Activated naive CD8-positive, alpha-beta T cell treated with anti-CD3 and anti-CD28 coated beads, Interleukin-2, amount 10 ng/mL, durations not matched to agents 7 days and 5 days (primary cell): ENCODE measurements at places on chromosomes 12 and 14. TPM values are rescaled to one million over a fixed set of nuclear protein-coding genes. Genes with fewer than 3 reads are reported as not detected.

GRCh38 chr12:71029302-71029701 lies 108.8 kb upstream of the PTPRR start:
- DNase-seq, result no peak
- H3K27ac ChIP-seq, result no peak overlapping the region
- H3K36me3 ChIP-seq, result no peaks in the 10 kb centered on the region
- no peaks in the 10 kb centered on the region for H3K27me3 ChIP-seq
- H3K4me3 ChIP-seq, result no peak overlapping the region

DNA sequence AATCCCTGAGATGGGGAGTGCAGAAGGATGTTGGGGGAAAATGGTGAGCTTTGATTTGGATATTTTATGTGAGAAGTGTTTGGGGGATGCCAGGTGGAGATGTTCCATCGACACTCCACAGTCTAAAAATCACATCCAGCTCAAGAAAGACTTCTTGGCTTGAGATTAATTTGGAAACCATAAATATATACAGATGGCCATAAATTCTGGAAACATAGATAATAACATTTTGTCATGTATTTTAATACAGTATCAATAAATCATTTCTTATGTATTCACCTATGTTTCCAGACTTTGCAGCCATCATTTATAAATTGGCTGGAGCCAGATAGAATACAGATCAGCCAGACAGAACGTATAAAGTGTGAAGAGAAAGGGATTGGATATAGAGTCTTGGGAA lies 245.5 kb upstream of the DDHD1 start:
- H3K4me3 ChIP-seq, result no peak overlapping the region
- no peak for DNase-seq
- no peaks in the 10 kb centered on the region for H3K27me3 ChIP-seq
- peaks cover 3% of the 10 kb centered on the region for H3K36me3 ChIP-seq
- no peak overlapping the region for H3K27ac ChIP-seq

GRCh38 chr12:119230807-119231206 lies 52.1 kb downstream of the HSPB8 start:
- no peak overlapping the region for H3K27ac ChIP-seq
- no peaks in the 10 kb centered on the region for H3K4me1 ChIP-seq
- H3K4me3 ChIP-seq, result no peak overlapping the region
- no peak for DNase-seq
- no peaks in the 10 kb centered on the region for H3K27me3 ChIP-seq

- no peak overlapping the region for H3K4me3 ChIP-seq
- DNase-seq, result no peak
- H3K36me3 ChIP-seq, result no peaks in the 10 kb centered on the region
- H3K4me1 ChIP-seq, result no peaks in the 10 kb centered on the region
- no peak overlapping the region for H3K27ac ChIP-seq
Measured at GRCh38 chr14:48665077-48665784, 920.9 kb downstream of the RPS29 start.

- no peak for DNase-seq
- H3K27ac ChIP-seq, result no peak overlapping the region
- H3K36me3 ChIP-seq, result no peaks in the 10 kb centered on the region
- no peak overlapping the region for H3K4me3 ChIP-seq
Measured at GRCh38 chr14:86243158-86243557, 713.2 kb downstream of the FLRT2 start.

DNA sequence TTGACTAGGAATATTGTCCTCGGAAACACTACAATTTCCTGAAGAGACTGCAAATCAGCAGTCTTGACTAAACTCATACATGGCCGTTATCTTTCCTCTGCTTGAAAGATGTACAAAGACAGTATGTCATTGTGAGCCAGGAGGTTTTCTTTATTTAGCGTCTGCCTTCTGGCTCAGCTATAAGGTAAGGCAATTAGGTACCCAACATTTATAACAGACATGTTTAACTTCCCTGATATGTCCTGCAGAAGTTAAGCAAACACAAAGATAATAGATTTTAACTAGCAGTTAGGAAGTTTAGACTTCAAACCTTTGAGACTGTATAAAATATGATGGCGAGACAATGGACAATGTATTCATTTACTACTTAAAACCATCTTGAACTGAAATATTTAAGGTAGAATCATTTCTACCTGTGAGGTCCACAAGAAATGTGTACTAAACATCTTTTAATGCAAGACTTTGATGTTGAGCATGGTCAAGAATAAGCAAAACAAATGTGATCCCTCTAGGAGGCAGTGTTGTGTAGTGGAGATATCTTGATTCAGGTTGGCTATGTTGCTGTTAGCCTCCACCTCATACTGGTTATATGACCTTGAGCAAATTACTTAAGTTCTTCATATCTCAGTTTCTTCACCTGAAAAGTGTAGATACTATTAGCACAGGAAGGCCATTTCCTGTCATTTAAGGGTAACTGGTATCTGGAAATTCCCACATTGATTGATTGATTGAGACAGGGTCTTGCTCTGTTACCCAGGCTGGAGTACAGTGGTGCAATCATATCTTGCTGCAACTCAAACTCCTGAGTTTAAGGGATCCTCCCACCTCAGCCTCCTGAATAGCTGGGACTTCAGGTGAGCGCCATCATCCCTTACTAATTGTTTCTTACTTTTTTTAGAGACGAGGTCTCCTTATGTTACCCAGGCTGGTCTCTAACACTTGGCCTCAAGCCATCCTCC lies 96.3 kb upstream of the EEA1 start:
- peaks cover 6% of the 10 kb centered on the region for H3K27me3 ChIP-seq
- no peak for DNase-seq
- H3K4me1 ChIP-seq, result no peaks in the 10 kb centered on the region
- H3K36me3 ChIP-seq, result no peaks in the 10 kb centered on the region
- H3K27ac ChIP-seq, result no peak overlapping the region

DNA sequence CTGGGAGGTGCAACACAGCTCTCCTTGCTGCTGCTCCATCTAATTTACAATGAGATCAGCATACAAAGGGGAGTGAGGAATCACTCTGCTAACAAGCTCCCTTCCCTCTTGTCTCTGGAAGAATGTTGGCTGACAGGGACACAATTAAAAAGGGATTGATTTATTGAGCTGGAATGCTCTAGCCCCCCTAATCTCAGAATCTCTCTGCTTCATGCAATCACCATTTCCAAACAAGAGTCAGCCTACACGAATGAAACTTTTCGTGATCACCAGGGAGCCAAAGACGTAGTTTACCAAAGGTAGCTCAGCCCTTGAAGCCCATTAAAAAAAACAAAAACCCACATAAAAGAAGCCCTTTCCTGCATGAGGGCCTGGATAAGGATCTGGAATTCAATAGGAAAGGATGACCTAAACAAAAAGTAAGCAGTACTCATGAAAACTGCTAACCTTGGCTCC lies 223.8 kb downstream of the C12orf75 start:
- DNase-seq, result no peak
- no peaks in the 10 kb centered on the region for H3K36me3 ChIP-seq
- H3K4me1 ChIP-seq, result no peaks in the 10 kb centered on the region
- H3K27ac ChIP-seq, result no peak overlapping the region

The CABP1 gene
- 1.7 TPM for total RNA-seq

GRCh38 chr12:10031771-10032175 lies 1.3 kb downstream of the CLEC9A start:
- H3K27me3 ChIP-seq, result peaks cover 19% of the 10 kb centered on the region
- H3K27ac ChIP-seq, result no peak overlapping the region
- no peak overlapping the region for H3K4me3 ChIP-seq
- no peak for DNase-seq
- no peaks in the 10 kb centered on the region for H3K36me3 ChIP-seq
- H3K4me1 ChIP-seq, result no peaks in the 10 kb centered on the region

- H3K27ac ChIP-seq, result no peak overlapping the region
- peaks cover 2% of the 10 kb centered on the region for H3K4me1 ChIP-seq
- no peaks in the 10 kb centered on the region for H3K36me3 ChIP-seq
- no peak overlapping the region for H3K4me3 ChIP-seq
- no peaks in the 10 kb centered on the region for H3K27me3 ChIP-seq
Measured at GRCh38 chr14:84036840-84037239, 1493.1 kb upstream of the FLRT2 start.

DNA sequence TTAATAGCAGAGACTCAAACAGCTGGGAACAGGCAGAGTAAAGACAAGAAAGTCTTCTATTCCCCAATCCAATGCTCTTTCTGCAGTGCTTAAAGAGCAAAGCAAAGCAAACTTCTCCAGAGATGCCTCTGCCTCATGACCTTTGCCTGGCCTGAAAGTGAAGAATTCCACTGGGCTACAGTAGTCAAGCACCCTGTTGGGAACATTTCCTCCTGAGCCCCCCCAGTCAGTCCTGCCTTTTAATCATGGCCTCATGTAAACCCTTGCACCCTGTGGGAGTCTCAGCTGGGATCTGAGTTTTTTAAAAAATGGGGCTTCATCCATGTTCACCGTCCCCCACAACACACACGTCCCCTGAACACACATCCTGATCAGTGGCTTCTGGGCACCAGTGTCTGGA lies 62.7 kb upstream of the TSPAN11 start:
- H3K4me1 ChIP-seq, result no peaks in the 10 kb centered on the region
- DNase-seq, result no peak
- no peak overlapping the region for H3K27ac ChIP-seq

DNA sequence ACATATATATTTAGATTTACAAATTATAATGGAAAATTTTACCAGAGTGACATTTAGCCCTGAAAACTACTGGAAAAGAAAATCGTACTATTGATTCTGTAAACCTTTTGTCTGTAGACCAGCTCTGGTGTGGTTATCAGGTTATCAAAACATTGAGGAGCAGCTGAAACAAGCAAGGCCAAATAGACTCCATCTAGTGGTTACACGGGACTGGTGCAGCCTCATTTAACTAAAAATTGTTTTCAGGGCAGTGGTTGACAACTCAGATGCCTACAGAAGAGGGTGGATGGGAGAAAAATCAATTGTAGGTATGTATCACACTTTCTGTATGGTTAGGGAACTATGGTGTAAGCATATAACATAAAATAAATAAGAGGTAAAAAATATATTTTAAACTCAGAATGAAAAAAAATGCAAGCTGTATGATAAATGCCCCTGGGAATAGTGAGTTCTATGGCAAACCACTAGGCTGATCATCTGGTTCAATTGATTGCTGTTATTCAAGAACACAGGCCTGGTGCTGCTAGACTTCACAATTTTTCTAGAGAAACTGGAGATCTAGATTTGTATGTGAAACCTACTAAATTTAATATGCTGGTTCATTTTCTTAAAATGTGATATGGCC lies 51.2 kb downstream of the ACSS3 start:
- no peaks in the 10 kb centered on the region for H3K36me3 ChIP-seq
- no peaks in the 10 kb centered on the region for H3K27me3 ChIP-seq
- no peak overlapping the region for H3K4me3 ChIP-seq

DNA sequence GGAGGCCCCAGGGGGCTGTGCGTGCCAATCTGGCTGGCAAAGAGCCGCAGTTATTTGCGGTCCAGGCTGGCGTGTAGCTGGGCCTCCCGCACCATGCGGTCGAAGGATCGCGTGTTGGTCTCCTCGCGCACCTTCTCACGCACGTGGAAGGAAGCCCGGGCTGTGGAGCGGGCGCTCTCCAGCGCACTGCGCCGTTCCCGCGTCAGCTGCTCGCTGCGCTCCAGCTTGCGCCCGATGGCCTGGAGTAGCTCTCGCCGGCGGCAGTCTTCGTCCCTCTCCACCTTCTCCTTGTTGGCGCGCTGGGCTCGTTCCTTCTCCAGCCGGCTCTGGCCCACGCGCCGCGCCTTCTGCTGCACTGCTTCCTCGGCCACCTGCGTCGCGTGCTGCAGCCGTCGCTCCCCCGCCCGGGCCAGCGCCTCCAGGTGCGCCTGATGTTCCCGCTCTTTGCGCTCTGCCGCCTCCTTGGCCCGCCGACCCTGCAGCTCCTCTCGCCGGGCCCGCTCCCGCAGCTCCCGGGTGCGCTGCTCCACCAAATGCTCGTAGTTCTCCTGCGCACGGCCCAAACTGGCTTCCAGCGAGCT lies 3.1 kb downstream of the CCDC177 start:
- no peak overlapping the region for H3K27ac ChIP-seq
- H3K4me3 ChIP-seq, result no peak overlapping the region
- no peaks in the 10 kb centered on the region for H3K36me3 ChIP-seq
- peaks cover 8% of the 10 kb centered on the region for H3K4me1 ChIP-seq
- peaks cover 77% of the 10 kb centered on the region for H3K27me3 ChIP-seq
- DNase-seq, result no peak

The TC2N gene
- 163 TPM for total RNA-seq

The PTPRB gene
- not detected for total RNA-seq

The DPPA3 gene
- not detected for total RNA-seq

DNA sequence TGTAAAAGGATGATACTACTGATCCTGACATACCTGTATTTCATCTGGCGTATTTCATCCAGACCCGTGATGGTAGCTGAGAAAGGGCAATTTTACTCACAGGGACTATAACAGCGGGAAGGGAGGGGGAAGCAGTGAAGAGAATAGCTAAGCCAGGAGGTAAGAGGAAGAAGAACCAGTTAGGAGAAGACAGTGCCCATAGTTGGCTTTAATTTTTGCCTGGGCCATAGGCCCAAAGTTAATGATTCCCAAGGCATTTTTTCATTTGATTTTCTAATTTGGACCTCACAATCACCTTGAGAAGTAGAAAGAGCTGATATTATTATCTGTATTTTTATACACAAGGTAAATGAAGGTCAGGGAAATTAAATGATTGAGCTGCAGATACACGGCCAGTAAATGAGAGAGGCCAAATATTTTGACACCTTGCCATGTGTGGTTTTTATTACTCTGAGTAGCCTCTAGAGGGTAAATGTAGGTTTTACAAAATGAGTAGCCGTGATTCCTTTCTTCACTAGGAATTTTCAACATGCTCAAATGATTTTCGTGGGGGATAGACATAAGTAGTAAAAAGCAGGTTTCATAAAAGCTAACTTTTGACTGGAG lies 382.2 kb downstream of the FUT8 start:
- no peak overlapping the region for H3K27ac ChIP-seq
- H3K36me3 ChIP-seq, result no peaks in the 10 kb centered on the region
- no peak for DNase-seq
- H3K4me3 ChIP-seq, result no peak overlapping the region
- H3K27me3 ChIP-seq, result peaks cover 13% of the 10 kb centered on the region

DNA sequence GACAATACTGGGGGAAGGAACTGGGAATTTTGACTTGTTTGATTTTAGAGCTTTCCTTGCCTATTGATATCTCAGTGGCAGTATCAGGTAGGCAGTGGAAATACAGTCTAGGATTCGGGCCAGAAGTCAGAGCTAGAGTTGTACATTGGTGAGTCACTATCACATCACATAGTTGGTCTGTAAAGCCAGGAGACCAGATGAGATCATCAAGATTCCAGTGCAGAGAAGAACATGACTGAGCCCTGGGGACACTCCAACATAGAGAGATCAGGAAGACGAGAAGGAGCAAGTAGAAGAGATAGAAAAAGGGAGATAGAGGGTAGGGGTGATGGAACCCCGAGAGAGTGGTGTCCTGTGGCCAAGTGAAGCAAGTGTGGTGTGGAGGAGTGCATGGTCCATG lies 46.6 kb upstream of the NR1H4 start:
- H3K4me3 ChIP-seq, result no peak overlapping the region
- no peak for DNase-seq
- no peaks in the 10 kb centered on the region for H3K36me3 ChIP-seq
- no peak overlapping the region for H3K27ac ChIP-seq
- no peaks in the 10 kb centered on the region for H3K4me1 ChIP-seq
- H3K27me3 ChIP-seq, result peaks cover 3% of the 10 kb centered on the region

GRCh38 chr14:84090837-84091236 lies 1439.1 kb upstream of the FLRT2 start:
- DNase-seq, result no peak
- H3K4me3 ChIP-seq, result no peak overlapping the region
- H3K27ac ChIP-seq, result no peak overlapping the region
- no peaks in the 10 kb centered on the region for H3K27me3 ChIP-seq
